ENCODE measurements at places on chromosomes 11 and 22.

DNA sequence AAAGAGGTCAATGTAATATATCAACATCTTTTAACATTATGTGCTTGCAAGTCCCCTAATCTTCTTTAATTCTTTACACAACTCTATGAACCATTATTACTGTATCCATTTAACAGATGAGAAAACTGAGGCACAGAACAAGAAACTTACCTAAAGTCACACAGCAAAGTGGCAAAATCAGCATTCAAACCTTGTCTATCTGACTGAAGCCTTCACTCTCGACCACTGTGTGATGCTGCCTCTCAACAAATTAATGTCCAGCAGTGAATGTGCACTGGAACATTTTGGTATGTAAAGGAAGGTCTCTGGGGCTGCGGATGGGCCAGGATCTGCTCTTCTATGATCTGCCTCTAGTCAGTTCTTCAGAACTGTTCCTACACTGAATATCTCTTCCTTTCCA lies 42.1 kb downstream of the PRCP start:
- DNase-seq: no peak

DNA sequence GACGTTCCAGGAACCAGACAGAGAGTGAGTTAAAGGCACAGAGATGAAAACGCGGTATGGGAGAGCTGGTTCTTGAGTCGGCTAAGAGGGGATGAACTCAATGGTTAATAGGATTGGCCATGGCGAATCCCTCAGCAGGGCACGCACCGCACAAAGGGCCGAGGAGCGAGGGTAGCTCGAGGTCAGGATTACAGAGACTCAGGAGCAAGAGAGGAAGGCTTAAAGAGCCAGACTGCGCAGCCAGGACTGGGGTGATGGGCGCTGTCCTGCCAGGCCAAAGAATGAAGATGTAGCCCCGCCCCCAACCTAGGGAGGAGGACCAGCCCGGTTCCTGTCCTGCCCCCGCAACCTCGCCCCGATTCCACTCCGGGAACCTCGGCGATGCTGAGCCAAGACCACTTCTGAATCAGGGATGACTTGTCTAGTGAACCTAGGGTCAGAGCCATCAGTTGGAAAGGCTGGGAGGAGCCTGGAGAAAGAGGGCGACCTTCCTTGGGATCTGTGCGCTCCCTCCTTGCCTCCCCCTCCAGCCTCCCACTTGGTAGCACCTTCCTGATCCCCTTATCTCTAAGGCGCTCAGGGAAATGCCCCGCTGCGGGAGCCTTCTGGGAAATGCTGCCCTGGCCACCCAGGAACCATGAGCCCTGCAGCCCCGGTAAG lies at the start of gene PLEKHB1:
Gene PLEKHB1, plus strand, starts transcription at position 610 of the 660 bp plus-strand sequence. Its CDS starts 28 bp downstream, at position 638.
- no peak for DNase-seq

DNA sequence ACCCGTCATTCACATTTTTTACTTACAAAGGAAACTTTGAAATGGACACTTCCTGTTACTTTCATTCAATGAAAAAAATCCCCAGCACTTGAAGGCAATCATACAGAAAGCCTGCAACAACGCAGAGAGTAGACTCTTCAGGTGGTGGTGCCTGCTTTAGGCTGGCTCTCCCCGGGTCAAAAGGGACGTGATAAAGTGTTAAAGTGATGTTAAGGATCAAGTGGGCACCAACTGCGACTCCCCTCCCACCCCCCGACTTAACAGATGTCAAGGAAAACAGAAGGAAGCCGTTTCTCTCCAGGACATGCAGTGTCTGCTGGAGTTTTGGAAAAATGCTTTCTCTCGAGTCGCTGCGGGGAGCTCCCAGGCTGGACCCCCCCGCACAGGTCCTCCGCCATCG lies 414 bp upstream of the PNPLA3 start:
- DNase-seq: no peak

DNA sequence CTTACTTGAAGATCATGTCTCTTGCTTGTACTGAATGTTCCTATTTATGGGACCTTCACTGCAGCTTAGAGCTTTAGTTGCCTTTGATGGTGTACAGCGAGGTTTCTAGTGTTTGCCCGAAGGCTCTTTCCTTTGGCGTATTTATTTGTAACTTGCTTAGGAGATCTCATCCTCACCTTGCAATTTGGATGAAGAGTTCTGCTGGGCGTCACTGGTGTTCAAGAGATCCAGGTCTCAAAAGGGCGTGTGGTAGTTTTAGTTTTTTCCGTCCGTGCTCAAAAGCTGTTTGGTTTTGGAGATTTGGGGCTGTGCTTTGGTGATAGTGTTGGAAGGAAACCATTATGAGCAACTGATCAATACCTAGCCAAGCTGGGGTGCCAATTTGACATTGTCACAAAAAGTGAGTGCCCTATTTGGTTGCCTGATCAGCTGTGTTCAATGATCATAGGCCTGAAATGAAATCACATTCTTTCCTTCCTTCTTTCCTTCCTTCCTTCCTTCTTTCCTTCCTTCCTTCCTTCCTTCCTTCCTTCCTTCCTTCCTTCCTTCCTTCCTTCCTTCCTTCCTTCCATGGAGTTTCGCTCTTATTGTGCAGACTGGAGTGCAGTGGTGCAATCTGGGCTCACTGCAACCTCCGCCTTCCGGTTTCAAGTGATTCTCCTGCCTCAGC lies 69.7 kb upstream of the GRAMD1B start:
- DNase-seq: no peak

DNA sequence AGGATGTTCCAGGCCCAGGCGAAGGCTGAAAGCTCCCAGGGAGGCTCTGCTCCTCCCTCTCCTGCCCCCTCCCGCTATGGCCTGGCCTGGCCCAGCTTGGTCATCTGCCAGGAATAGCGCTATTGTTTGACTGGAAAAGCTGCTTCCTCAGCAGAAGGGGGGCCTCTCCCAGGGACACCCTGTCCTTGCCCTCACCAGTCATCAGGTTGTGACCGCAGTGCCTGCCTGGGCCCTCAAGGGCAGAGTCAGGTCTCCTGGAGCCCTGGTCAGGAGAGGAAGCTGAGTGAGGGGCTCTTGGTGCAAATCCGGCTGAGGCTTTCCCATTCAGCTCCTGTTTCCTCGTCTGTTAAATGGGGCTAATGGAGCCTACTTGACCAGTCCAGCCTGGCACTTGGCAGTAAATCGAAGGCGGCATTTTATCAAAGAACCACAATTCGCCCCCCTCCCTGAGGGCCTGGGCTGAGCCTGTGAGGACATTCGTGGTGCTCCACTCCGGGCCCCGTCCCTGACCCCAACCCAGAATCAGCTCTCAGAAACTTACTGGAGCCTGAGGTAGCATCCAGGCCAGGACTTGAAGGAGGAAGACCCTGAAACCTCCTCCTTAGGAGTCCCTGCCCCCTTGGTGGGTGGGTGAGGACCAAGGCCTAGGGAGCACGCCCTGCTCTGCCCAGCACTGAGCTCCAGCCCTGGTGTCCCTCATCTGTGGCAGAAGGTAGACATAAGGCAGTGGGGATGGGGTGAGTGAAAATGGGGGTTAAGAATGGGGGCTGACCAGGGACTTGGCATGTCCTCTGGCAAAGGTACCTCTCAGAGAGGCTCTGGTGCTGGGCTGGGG lies 2.0 kb upstream of the CASTOR1 start:
- DNase-seq: peak; percentile 87

All from lower lobe of right lung (tissue), 2 donors.